SW480 (cell line): ENCODE measurements at places on chromosomes 12 and 14.

GRCh38 chr12:14795028-14795448, 8.2 kb downstream of the WBP11 start:
- DNase-seq: no peak

DNA sequence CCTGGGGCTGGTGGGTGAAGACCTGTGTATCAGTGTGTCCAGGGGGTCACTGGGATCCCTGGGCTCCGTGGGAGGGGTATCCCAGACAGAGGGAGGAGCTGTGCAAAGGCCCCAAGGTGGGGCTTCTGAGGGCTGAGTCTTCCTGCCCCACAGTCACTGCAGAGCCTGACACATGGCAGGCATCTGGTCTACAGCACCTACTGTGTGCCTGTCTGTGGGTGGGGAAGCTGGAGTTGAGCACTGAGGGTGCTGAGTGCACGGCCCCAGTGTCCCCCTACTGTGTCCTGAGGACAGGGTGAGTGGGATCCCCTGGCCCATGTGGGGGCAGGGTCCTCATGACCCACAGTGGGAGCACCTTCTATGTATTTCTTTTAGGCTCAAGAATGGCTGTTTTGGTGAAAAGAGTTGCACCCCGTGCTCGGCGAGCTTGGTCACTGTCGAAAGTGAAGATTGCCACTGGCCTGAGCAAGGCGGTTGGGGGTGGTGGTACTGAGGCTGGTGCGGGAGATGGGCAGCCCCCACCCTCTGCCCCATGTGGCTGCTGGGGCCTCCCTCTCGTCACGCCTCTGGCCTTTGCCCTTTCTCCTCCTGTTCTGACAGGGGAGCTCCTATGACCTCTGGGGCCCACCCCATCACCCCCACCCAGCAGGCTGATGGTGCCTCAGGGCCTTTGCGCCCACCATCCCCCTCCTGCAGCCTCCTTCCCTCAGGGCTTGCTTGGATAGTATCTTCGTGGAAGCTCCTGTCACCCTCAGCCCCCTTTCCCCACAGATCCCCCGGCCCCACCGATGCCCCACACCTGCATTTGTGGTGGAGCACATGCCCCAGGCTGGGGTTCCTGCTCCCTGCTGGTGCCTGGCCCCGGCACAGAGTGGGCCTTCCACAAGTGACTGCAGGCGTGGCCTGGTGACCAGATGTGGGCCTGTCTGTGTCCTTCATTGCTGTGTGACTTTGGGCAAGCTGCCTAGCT, 55.8 kb downstream of the BEGAIN start:
- DNase-seq: no peak

DNA sequence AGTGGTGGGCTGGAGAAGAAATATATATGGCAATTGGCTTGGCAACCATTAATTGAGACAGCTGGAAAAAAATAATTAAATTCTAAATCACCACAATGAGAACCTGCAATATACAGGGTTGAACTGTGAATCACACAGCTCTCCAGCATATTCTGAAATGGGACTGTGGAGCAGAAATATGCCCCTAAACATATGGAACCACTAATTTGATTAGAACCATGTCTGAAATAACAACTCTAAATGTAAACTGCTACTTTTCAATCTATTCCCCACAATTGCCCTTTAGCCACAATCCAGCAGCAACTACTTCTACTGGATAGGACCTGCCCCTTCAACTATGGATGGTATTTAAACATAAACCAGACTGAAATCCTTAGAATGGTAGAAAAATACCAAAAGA, 330.4 kb downstream of the TRHDE start:
- no peak for DNase-seq

DNA sequence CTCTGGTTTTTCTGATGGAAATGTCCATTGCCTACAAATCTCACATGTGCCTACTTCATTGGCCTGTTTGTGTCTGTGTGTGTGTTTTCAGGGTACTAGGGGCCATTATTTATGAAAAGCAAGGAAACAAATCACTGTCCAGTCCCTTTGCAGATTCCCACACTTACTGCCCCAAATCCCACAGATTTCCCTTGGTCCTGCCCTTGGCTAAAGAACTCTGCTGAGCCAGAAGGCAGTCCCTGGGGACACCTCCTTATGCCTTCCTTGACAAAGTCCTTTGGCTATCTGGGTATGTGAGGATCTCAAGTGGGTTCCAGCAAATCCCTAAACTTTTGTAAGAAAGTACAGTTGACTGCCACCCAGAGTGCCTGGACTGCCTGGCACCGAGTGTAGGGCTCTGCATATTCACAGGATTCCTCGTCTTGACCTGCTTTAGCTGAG, 388.1 kb downstream of the BCAT1 start:
- DNase-seq: no peak
